Muscle of leg (tissue), 16 donors: ENCODE measurements at places on chromosomes 7 and 10. TPM values are rescaled to one million over a fixed set of nuclear protein-coding genes. Genes with fewer than 3 reads are reported as not detected.

DNA sequence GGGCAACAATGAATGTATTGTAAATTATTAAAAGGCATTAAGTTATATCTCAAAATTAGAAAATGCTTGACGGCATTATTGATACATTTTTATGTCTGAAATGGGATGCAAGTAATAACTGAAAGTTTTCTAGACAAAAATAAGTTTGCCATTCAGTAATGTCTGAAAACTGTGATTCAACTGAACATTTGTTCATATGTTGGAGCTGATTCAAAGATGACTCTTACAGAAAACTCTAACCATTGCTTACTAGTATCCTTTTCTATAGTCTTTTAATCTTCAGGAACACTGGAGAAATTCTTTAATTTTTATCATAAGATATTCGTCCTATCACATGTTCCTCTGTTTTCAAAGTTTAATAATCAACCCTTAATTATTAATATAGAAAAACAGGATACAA lies 71.1 kb upstream of the TFEC start:
- H3K36me3 ChIP-seq = no peaks in the 10 kb centered on the region
- H3K4me1 ChIP-seq = no peaks in the 10 kb centered on the region
- no peak overlapping the region for H3K4me3 ChIP-seq

Gene CYP2C19
- not detected for total RNA-seq

DNA sequence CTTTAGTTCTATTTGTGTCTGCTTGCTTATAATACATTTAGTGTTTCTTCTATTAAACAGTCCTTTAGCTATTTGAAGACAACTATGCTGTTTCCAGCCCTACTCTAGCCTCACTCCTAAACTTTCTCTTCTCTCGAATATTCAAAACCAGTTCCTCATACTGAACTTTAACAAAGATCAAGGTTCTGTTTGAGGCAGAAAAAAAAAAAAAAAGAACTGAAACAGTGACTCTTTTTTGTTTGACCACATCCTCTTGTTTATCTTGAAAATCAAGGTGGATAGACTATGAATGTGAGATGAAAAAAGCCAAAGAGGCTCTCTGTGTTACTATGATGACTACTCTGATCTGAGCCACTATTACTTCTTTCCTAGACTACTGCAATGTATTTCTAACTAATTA lies 154.3 kb downstream of the ZNF365 start:
- H3K4me1 ChIP-seq = peaks cover 8% of the 10 kb centered on the region
- H3K4me3 ChIP-seq = no peak overlapping the region
- no peaks in the 10 kb centered on the region for H3K27me3 ChIP-seq
- H3K27ac ChIP-seq = no peak overlapping the region

- H3K4me1 ChIP-seq = peaks cover 18% of the 10 kb centered on the region
- H3K27ac ChIP-seq = no peak overlapping the region
- H3K36me3 ChIP-seq = no peaks in the 10 kb centered on the region
- H3K4me3 ChIP-seq = no peak overlapping the region
- H3K27me3 ChIP-seq = no peaks in the 10 kb centered on the region
Observed at GRCh38 chr10:29960261-29960660, 99.1 kb downstream of the JCAD start.

GRCh38 chr10:127990846-127991542 lies 84.1 kb downstream of the PTPRE start:
- peaks cover 13% of the 10 kb centered on the region for H3K4me1 ChIP-seq
- H3K27ac ChIP-seq = peak overlapping the region; percentile 78
- peak; percentile 38 for DNase-seq
- no peak overlapping the region for H3K4me3 ChIP-seq
- no peaks in the 10 kb centered on the region for H3K27me3 ChIP-seq

- H3K27me3 ChIP-seq = no peaks in the 10 kb centered on the region
- no peak overlapping the region for H3K27ac ChIP-seq
- no peak overlapping the region for H3K4me3 ChIP-seq
- no peaks in the 10 kb centered on the region for H3K36me3 ChIP-seq
- H3K4me1 ChIP-seq = no peaks in the 10 kb centered on the region
- DNase-seq = no peak
Observed at GRCh38 chr7:156151078-156151477, 338.8 kb upstream of the SHH start.

DNA sequence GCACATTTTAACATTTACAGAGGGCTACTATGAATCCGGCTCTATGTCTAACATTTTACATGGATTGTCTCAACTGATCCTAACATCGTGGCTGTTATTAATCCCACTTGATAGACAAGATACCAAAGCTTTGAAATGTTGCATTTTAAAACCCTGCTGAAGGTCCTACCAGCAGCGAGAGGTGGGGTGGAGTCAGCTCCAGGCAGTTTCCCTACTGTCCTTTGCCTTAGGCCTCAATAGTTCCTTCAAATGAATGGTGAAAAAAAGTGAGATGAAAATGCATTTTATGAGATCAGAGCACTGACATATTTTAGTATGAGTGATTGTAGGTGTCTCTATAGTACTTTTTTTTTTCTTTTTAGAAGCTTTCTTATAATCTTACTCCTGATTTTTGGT lies 26.6 kb downstream of the BAIAP2L1 start:
- no peaks in the 10 kb centered on the region for H3K27me3 ChIP-seq
- H3K4me1 ChIP-seq = peaks cover 4% of the 10 kb centered on the region
- no peaks in the 10 kb centered on the region for H3K36me3 ChIP-seq
- no peak for DNase-seq
- no peak overlapping the region for H3K27ac ChIP-seq

Gene LIPJ
- 0.13 TPM for total RNA-seq

Gene TFPI2
- total RNA-seq = 3.9 TPM
